ENCODE measurements at places on chromosomes 3 and 15. TPM values are rescaled to one million over a fixed set of nuclear protein-coding genes. Genes with fewer than 3 reads are reported as not detected.

The ITIH4 gene
- total RNA-seq = 3.0 TPM

The CFAP100 gene
- not detected for total RNA-seq

The CPEB1 gene
- not detected for total RNA-seq

The FBXO45 gene
- total RNA-seq = 3.0 TPM

The ARGFX gene
- not detected for total RNA-seq

The SLC9A9 gene
- total RNA-seq = 13.0 TPM

The IQCB1 gene
- total RNA-seq = 21.4 TPM

The MEIS2 gene
- total RNA-seq = 40.0 TPM

The MGLL gene
- total RNA-seq = 150 TPM

The MAP1A gene
- 6.3 TPM for total RNA-seq

The TRPM1 gene
- not detected for total RNA-seq

The JMJD7 gene
- 1.9 TPM for total RNA-seq

All from transverse colon (tissue), 4 donors.